ENCODE measurements at places on chromosomes 5 and 9. TPM values are rescaled to one million over a fixed set of nuclear protein-coding genes. Genes with fewer than 3 reads are reported as not detected.

- no peak for DNase-seq
These were observed 43.9 kb downstream of the CCDC125 start for GRCh38 chr5:69288688-69289087.

DNA sequence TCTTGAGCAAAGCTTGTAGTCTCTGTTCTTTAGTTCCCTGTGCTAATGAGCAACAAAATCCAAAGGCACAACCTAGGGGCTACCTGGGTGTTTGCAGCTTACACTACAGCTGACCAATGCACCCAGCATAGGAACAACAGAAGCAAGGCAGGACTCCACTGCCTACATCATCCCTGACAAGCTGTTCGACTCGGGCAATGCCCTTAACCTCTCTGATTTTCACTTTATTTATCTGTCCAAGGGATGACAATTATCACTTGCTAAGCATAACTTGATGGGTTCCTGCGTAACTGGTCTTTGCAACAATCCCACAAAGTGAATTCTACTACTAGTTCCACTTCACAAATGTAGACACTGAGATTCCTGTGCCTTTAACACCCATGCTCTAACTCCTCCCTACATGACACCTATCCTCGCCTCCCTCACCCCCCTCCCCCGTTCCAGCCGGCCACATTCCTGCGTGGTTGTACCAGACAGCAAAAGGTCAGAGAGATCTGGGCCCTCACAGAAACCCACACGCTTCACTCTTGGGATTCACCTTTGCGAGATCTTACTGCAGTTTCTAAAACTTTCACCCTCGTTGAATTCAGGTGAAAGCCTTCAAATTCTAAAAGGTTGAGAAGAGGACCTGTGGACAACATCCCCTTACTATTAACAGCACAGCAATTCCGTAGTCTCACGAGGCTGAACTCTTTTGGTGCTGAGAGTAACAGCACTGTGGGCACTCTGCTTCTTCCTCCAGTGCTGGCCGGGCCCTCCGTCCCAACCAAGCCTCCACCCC is 995 bp downstream of the IPPK start:
- DNase-seq: peak; percentile 25

Gene KIF12
- 3.3 TPM for total RNA-seq

Gene APC
- total RNA-seq: 29.3 TPM

- no peak for DNase-seq
These were observed 96.8 kb downstream of the FBXO4 start for GRCh38 chr5:42021923-42022322.

DNA sequence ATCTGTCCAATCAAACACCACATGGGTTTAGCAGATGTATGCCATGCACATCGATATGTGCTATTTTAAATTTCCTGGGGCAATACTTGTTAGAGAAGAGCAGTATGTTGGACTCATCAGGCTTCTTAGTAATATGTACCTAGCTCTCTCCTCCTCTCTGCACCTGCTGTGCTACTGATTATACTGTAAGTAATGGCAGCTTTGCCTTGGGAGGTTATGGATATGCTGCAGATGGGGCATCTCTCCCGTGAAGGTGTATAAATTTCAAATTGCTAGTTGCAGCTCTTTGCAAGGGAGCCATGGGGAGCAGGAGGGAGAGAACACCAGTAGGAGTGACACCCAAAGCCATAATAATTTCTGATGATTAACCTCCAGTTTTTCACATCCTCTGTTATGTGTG is 101.5 kb downstream of the SPATA31D1 start:
- DNase-seq: no peak

Gene KCTD16
- 0.11 TPM for total RNA-seq

Gene SOWAHA
- total RNA-seq: 0.20 TPM
